ENCODE measurements at places on chromosomes 6 and 20.

DNA sequence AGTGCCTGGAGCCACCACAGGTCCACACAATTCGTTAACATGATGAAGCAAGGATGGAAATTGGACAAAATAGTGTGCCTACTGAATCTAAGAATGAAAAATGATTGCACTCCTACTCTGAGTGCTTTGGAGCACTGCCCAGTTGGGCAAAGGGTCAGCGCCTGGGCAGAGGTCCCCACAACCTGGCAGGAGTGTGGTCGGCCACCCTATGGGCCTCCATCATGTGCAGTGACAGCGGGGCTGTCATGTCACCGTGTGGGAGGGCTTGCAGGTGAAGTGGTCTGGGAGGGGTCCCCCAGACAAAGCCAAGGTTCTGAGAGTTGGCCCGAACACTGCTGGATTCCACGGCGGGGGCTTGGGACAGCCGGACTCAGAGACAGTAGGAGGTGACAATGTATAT is 36.2 kb upstream of the CD93 start:
- DNase-seq: no peak

DNA sequence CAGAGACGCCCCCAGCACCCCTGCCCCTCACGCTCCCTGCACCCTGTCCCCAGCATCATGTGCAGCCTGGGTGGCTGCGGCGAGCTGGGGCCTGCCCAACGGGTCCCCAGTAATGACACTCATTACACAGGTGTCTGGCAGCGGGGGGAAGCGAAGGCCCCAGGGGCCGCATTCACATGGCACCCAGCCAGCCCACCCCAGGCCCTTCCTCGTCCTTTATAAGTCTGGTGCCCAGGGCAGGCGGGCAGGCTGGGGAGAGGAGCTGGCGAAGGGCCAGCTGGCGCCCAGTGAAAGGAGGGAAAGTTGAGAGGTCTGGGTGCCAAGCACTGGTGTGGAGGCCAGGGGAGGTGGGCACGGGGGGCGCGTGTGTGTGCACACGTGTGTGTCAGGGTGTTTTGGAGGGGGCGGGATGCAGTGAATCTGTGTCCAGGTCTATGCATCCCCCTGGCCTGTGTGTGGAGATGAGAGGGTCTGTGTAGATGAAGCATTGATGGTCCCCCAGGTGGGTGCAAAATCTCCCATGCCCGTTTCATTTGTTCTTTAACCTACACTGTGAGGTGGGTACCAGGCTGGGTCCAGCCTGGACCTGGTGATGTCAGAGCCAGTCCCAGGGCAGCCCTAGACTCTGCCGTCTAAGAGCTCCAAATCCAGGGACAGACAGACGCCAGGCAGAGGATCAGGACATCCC is 105.3 kb downstream of the CEBPB start:
- no peak for DNase-seq

- DNase-seq: no peak
These were observed 33.9 kb upstream of the FBXO9 start for GRCh38 chr6:53031281-53031680.

GRCh38 chr20:33014336-33015113 is 7.0 kb downstream of the BPIFB2 start:
- no peak for DNase-seq

- no peak for DNase-seq
These were observed 2.7 kb upstream of the JAG1 start for GRCh38 chr20:10676518-10676917.

DNA sequence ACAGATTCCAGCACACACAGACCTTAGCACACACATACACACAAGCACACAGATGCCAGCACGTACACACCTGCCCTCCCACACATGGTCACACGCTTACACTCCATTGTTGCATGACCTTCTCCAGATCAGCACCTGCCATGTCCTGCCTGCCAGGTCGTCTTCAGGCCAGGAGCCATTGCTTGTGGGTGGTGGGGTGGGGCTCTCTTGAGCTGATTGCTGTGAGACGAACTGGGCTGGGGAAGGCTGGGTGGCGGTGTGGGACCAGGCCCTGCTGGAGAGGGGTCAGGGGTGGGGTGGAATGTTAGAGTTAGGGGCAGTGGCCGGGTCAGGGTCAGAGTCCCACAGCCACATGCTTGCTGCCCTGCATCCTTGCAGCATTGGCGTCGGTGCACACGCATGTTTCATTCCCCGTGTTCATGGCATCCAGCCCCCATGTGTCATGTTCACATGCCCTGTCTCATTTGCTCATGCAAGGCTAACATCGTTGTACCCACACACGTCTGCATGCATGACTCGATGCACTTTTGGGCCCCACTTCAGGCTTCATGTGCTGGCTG is 6.5 kb upstream of the NPBWR2 start:
- DNase-seq: no peak

DNA sequence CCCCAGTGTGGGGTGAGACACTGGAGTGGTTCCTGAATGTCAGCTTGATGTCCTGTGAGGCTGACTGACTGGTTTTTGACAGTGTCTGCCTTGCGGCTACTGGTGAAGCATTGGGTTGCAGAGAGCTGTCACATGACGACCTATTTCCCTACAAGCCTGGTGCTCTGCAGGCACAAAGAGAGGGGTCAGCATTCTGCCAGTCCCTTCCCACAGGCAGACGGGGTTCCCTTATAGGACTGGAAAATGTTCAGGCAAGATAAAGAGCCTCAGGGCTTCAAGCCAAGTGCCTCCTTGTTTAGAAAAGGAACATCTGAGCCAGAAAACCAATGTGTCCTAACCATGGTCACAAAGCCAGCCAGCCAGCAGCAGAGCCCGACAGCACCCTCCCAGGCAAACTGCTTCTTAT is 11.0 kb downstream of the LY86 start:
- DNase-seq: no peak

DNA sequence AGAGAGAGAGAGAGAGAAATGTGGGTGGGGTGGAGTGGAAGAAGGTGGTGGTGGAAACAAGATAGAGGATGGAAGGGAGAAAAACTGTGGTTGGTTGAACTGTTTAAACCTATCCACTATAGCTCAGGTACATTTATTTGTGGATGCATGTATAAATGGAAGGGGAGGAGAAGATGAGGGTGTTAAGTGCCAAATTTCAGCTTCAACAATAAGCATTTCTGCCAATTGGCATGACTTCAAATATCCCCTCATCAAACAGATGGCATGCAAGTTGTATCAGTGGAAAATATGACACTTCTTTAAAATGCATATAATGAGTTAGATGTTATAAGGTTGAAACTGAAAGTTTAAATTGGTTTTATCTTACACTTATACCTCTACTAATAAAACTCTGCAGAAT is 216.1 kb downstream of the LMBRD1 start:
- no peak for DNase-seq

DNA sequence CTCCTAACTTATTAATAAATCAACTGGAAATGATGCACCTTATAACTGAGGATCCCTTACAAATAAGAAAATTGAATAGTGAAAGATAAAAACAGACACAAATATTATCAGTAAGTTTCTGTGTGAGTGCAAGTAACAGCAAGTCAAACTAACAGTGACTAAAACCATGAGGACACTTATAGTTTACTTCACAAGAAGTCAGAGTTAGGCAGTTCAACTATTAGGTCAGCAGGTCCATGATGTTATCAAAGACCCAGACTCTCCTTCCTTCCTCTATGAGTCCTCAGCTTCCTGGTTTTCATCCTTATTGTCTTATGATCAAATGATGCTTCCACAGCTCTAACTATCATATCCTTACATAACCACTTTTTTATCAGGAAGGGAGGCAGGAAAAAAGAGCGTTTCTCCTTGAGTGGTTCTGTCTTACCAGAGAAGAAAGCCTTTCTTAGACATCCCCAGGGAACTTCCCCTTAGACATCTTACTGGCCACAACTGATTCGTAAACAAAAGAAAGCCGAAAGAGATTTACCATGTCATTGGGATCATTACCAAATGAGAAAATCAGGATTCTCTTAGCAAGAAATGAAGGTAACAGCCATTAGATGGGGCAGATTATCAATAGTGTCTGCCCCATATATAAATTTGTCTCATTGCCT is 114.3 kb upstream of the LRFN2 start:
- DNase-seq: no peak

DNA sequence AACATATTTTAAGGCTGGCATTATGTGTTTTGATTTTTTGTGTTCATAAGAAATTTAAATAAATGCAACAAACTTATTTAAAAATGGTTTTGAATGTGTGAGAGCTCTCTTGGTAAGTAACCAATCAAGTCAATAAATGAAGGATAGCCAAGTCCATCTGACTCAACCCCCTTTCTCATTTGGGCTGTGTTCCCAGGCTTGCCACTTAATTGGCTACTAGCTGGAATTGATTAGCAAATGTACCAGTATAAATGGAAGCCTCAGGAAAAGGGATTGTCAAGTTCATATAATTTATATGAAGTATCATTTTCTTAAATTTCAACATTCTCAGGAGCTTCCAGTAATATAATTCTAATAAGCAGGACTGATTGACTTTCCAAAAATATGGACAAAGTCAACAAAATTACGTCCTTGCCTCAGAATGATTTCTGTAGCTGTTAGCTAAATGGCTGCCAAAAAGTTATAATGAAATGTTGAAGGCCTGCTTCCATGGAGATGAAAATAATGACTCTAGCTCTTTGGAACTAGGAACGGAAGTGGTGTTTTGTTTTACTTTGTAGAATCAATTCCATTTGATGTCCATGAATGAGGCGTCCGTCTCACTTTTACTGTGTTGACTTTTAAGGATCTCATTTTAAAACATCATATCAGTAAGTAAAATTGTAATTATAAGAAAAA is 614.9 kb downstream of the CDH26 start:
- no peak for DNase-seq

DNA sequence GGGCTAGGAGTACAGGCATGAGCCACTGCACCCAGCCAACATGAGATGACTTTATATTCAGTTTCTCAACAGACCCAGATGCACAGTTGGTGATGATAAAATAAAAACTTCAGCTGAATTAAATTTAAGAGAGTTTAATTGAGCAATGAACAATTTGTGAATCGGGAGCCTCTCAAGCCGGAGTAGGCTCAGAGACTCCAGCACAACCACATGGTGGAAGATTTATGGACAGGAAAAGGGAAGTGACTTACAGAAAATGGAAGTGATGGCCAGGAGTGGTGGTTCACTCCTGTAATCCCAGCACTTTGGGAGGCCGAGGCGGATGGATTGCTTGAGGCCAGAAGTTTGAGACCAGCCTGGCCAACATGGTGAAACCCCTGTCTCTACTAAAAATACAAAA is 10.4 kb upstream of the BCAS4 start:
- DNase-seq: no peak

GRCh38 chr6:75331151-75331550 is 46.6 kb upstream of the TMEM30A start:
- DNase-seq: peak; percentile 85

DNA sequence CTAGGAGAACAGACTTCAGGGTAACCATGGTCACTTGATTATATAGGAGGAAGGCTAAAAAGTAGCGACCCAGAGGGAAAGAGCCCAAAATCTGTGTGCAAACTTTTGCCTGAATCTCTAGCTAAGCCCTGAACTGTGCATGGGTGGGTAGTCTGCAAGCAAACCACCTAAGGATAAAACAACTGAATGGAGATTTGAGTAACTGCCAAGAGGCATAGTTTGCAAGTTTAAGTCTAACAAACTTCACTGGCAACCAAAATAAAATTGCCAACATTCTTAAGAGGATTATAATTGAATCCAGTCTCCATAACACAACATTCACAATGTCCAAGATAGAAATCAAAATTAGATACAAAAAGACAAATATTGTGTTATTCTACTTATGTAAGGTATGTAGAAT is 192.0 kb upstream of the PLN start:
- peak; percentile 30 for DNase-seq

DNA sequence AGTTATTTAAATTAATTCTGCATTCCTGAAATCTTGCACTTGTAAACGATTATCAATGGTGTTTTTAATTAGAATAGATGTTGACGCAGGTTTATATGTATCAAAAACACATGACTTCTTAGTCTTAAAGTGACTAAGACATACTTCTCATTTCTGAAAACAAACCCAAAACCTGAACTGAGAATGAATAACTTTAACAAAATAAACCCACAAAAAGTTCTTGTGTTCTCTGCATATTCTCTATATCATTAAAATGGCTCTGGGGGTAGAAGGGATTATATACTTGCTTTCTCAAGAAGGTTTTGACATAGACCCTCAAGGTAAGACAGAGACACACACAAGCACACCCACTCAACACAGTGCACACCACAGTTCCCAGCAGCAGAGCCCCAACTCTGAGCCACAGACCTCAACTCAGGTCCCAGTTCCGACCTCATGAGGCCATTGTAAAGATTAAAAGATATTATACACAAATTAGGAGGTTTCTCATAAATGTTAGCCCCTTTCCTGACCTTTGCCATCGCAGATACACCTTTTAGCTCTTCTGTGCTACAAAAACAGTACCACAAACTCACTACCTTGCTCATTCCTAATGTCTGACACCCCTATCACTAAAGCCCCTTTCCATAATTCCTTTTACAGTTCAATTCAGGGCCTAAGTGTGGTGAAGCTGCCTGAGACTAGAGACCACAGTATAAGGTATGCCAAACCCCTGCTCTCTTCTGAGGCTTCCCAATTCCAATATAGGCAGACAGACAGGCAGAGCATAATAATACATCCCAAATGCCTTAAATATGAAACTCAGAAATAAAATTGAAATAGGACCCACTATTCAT is 267.8 kb downstream of the PTPRK start:
- no peak for DNase-seq

GRCh38 chr6:97160280-97160679 is 122.7 kb downstream of the MMS22L start:
- DNase-seq: no peak

- no peak for DNase-seq
These were observed 62.3 kb downstream of the SNX9 start for GRCh38 chr6:157885211-157885788.

DNA sequence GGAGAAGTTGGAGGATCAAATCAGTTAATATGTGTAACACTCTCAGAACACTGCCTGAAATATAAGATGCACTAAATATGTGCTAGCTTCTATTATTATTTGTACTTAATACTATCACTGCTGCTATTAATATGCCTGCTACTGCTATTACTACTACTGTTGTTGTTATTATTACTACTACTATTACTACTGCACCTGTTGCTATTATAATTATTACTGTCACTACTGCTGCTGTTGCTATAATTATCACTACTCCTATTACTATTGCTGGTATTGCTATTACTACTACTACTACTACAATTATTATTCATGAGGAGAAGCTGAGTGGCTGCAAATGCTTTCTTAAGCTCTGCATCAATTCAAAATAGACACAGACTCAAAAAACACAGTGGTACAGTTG is 16.7 kb upstream of the SSTR4 start:
- DNase-seq: no peak

- DNase-seq: no peak
These were observed 35.7 kb downstream of the RIN2 start for GRCh38 chr20:19793716-19794115.

DNA sequence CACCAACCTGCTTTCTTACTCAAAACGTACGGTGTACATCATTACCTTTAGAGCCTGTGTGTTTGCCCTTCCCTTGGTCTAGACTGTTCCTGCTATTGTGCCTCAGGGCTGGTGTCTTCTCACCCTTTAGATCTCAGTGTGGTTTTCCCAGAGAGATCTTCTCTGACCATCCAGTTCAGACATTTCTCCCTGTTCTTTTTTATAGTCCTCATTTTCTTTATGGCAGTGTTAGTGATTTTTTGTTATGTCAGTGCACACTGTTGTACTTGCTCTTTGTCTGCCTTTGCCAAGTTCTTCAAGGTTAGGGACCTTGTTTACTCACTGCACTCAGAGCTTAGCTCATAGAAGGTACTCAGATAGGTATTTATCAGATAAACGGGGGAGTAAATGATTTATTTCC is 82.8 kb downstream of the ATRN start:
- no peak for DNase-seq

- DNase-seq: no peak
These were observed 1.7 kb downstream of the RPS6KA2 start for GRCh38 chr6:166625356-166625755.

GRCh38 chr6:45916692-45917091 is 99.0 kb downstream of the CLIC5 start:
- no peak for DNase-seq
